Colonic mucosa (tissue), 4 donors: ENCODE measurements at places on chromosomes 7 and 10.

DNA sequence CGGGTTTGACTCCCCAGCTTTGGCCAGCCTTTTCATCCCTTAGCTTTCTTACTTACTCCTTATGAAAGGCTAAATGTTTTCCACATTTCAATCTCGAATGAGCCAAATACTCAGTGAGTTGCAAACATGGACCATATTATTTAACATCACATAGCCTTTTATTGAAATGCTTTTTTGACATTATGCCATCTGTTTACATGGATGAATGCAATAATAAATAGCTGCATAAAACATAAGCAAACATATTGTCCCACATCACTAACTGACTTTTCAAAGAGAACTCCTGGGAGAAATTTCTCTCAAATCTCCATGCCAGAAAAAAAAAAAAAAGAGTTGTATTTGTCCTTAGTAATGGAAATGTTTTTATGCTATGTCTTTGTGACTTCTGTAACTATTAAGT, 134.9 kb downstream of the LSMEM1 start:
- no peak for DNase-seq
- H3K27ac ChIP-seq, result no peak overlapping the region

DNA sequence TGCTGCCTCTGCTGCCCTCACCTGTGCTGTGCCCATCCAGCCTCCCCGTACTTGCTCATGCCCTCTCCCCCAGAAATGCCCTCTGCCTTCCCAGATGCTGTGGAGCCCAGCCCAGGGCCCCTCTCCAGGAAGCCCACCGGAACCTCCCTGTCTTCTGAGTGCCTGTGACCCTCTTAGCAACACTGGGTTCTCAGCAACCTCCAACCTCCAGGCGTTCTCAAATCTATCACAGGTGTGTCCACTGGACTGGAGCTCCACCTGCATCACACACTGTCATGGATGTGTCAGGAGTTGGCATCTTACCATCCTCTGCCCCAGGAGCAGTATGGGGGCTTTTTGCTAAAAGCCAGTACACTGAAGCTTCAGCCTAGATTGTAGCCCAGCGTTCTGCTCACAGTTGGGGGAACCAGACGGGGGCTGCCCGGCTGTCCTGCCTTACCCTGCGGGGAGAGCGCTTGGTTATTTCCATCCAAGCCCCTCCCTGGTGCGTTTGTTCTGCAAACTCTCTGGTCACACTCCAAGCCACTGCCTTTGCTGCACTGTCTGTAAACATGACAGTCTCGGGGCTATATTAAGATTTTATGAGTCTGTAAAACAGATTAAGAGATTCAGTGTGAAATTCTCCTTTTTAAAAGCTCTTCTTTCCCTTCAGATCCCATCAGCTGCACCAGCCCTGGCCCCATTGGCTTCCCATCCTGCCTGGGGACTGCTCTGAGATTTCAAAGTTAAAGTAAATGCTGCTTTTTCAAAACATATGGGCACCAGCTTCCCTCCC, 71.3 kb upstream of the CPXM2 start:
- no peaks in the 10 kb centered on the region for H3K36me3 ChIP-seq
- H3K27ac ChIP-seq, result no peak overlapping the region
- H3K27me3 ChIP-seq, result no peaks in the 10 kb centered on the region
- no peaks in the 10 kb centered on the region for H3K4me1 ChIP-seq

GRCh38 chr10:66843396-66843795, 82.4 kb upstream of the LRRTM3 start:
- no peaks in the 10 kb centered on the region for H3K36me3 ChIP-seq
- DNase-seq, result no peak
- no peak overlapping the region for H3K27ac ChIP-seq
- no peaks in the 10 kb centered on the region for H3K27me3 ChIP-seq
- no peak overlapping the region for H3K4me3 ChIP-seq

DNA sequence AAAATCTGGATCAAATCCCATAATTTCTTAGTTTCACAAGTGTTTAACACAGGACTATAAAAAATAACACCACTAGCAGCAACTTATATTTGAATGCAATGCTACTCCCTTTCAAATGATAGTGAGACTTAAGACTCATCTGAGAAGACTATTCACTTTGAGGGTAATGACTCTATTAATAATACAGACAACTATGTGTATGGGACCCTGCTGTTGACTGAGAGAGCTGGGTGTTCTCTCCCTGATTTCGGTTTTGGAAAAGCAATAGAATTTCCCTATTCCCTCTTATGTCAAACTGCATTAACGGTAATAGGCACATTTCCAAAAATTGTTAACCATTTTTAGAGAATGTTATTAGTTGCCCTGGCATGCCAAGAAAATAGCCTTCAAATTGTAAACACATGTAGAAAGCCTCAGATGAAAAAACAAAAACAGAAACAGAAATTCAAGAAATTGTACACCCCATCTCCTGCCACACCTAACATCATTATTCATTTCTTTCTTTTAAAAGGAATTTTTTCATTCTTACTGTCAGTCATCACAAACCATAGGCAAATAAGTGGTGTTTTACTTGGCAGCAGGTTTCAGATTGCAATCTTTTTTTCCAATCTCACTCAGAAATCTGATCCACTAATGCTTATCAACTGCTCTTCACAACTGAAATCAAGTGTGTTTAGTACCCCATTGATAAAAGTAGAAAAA, 153.7 kb downstream of the TFPI2 start:
- DNase-seq, result no peak
- H3K27ac ChIP-seq, result no peak overlapping the region
- no peaks in the 10 kb centered on the region for H3K4me1 ChIP-seq
- no peak overlapping the region for H3K4me3 ChIP-seq

GRCh38 chr10:33616956-33617355, 282.5 kb upstream of the NRP1 start:
- H3K4me1 ChIP-seq, result no peaks in the 10 kb centered on the region
- H3K36me3 ChIP-seq, result no peaks in the 10 kb centered on the region
- no peak overlapping the region for H3K4me3 ChIP-seq
- no peak for DNase-seq

DNA sequence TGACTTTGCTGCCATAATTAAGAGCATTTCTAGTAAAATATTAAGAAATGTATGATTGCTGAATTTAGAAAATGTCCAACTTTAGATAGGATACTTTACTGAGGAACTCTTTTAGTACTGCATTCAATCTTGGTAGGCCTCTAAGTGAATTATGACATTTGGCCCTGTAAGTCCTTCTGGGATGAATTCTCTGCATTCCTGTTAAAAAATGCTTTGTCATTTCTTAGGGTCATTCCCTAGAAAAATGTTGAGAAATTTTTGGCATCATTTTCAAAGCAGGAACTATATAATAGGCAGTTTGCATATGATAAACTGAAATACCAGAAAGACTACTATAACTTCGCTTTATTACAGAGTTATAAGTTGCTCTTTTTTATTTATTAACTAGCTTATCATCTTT, 69.3 kb upstream of the PRR15 start:
- H3K27ac ChIP-seq, result no peak overlapping the region
- DNase-seq, result no peak
- H3K4me3 ChIP-seq, result no peak overlapping the region
- H3K27me3 ChIP-seq, result no peaks in the 10 kb centered on the region
- H3K36me3 ChIP-seq, result no peaks in the 10 kb centered on the region
- H3K4me1 ChIP-seq, result no peaks in the 10 kb centered on the region
